Adipocyte (in vitro differentiated cells): ENCODE measurements at places on chromosomes 7 and 10.
A peak's percentile ranks its signal among the peaks of the same experiment; 100 is the strongest.

GRCh38 chr7:14407246-14408015 lies 418.0 kb upstream of the ETV1 start:
- DNase-seq, result no peak

- DNase-seq, result no peak
Observed at GRCh38 chr7:30698481-30698880, 16.2 kb upstream of the CRHR2 start.

DNA sequence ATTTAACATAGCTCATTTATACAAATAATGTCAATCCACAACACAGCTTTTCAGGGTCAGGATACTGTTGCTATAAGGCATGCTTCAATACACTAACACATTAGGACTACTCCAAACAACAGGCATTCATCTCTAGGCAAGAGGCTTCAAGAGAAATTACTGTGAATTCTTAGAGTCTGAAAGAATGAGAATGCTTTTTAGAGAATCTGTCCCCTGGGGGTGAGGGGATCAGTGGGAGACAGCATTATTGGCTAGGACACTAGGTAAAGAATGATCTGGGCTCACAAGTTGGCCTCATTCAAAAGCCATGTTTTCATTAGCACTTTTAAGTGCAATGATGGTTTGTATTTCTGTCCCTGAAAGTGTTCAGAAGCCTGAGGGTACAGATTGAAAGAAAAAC lies 132.6 kb downstream of the SEMA3D start:
- DNase-seq, result no peak

DNA sequence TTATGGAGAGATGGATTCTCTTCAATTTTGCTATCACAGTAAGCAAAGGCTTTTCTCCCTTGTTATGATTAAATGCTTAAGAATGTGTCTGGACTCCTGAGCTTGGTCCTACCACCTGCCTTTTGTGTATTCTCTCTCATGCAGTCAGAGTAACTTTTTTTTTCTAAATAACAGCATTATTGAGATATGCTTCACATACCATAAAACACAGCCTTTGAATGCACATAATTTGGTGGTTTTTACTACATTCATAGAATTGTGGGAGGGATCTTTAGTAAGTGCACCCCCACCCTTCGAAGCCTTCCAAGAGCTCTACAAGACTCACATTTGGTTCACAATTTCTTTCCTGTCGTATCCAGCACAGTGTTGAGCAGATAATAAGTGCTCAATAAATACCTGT lies 175.5 kb downstream of the ADAM12 start:
- DNase-seq, result no peak

DNA sequence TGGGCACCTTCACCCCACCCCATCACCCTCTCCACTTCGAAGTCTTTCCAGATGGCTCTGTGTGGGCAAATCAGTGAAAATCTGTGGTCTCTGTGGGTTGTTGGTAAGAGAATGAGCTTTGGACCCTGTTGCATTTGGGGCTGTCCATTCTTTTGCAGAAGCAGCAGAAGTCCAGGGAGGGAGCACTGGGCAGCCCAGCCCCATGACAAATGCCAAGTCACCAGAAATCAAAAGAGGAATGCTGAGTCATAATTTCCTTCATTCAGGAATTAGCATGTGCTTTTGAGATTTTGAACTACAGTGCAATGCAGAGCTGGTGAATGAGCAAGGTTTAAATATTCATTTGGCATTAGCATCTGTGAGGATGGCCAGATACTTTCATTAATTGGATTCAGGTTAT lies 556.2 kb downstream of the LRMDA start:
- peak; percentile 65 for DNase-seq

DNA sequence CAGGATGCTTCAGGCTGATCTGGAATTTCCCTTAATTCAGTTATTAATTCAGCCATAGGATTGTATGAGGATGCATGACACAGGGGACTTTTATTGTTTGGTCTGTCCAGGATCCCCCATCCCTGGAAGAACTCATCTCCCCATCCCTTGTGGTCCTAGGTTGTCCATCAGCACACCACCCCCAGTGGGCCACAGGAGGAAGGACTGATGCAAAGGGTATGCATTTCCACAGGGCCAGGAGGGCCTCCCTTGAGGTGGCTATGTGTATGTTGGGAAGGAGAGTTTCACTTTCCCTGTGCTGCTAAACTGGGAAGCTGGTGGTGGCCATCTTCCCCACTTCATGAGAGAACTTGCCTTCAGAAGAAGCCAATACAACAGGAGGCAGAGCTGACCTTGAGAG lies 44.6 kb upstream of the GRB10 start:
- DNase-seq, result no peak

GRCh38 chr10:49296836-49297235 lies 2.1 kb upstream of the C10orf71 start:
- DNase-seq, result no peak

GRCh38 chr7:39414224-39415035 lies 151.8 kb upstream of the YAE1 start:
- DNase-seq, result peak; percentile 64

GRCh38 chr10:132418527-132419416 lies 21.8 kb downstream of the PWWP2B start:
- no peak for DNase-seq

GRCh38 chr10:43355749-43356371 lies 15.6 kb upstream of the FXYD4 start:
- peak; percentile 22 for DNase-seq
